ENCODE measurements at places on chromosomes 7 and 10.

GRCh38 chr10:50527442-50528043 is 96.2 kb downstream of the SGMS1 start:
- DNase-seq = no peak

DNA sequence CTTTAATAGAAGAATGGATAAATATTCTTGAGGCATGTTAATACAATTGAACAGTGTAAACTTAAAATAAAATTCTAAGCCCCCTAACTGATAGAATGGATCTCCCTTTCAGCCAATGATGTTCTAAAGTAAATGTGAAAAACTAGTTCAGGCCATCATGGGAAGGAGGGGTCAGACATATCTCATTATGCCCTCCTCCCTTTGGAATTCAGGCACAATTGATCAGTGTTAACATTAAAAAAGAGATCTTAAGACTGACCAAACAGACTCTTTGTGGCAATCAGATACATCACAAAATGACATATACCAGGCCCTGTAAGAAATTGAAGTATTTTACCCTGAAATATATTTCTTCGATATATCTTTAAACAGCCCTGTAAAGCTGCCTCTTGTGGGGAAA is 683.0 kb upstream of the LRRTM3 start:
- no peak for DNase-seq

GRCh38 chr7:18086165-18087025 is 58.7 kb upstream of the PRPS1L1 start:
- DNase-seq = no peak

- DNase-seq = no peak
These were observed 134.9 kb upstream of the SAMD8 start for GRCh38 chr10:74976565-74976964.

DNA sequence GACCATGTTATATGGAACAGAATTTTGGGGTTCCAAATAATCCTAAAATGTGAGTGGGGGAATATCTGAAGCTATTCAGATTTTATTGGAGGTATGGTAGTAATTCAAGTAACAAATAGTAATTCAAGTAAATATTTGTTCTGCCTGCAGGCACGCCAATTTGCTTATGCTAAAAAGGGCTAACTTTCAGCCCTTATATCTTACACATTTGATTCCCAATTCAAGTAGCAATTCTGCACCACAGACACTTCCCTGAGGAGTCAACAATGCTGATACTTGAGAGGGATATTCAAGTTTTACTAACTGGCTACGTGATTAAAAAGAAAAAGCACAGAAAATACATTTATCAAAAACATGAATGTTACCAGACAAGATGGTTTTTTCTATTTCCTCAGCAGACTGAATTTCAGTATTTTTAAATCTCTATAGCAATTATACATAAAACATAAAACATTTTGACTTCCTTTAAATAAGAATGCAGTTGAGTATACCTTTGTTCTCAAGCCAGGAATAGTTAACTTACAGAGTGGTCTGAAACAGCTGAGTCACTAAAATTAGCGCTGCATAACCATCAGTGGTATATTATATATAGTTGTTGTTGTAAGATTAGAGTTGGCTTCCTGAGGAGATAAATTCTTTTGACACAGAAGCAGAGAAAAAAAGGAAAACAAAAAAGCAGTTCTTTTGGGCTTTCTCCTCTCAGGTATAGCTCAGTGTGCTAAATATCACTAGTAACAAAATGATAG is 33.9 kb downstream of the MTPN start:
- DNase-seq = no peak

DNA sequence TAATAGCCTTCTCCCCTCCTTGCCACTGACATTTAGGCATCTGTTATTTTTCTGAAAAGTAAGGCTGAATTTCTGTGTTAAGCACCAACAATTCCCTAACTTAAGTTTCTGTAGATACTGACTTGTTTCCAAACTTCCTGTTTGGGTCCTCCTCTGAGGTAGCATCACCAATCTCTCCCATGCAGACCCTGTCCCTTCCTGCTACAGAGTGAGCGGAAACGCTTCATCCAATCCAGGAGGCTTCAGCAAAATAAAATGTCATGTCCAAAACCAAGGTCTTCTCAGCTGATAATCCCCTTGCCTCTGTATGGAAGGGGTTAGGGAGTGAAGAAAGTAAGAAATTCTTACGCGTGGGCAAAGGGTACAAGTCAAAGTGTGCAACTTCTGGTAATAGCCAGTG is 29.9 kb downstream of the XPNPEP1 start:
- DNase-seq = no peak

GRCh38 chr7:30612658-30613265 is 18.1 kb downstream of the GARS1 start:
- peak; percentile 31 for DNase-seq

DNA sequence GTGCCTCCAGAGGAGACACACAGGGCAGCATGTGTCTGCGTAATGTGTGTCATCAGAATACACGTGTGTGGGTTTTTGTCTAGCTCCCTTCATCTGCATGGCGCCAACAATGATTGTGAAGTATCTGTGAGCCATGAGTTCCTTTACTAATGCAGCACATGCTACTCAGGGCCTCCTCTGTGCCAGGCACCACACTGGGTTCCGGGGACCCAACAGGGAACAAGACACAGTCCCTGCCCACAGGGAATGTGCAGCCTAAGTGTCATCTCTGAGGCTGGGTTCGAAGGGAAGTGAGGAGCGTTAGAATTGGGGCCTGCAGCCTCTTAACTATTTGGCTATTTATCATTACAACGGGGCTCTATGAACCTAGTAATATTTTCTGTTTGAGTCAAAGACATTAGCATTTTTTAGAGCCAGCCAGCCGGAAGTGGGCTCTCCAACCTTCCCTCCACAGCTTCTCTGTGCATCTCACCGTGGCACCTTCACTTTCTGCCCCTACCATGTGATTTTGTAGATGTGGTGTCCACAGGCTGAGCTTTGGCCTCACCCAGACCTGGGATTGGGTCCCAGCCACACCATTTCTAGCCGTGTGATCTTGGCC is 43.9 kb upstream of the SRGN start:
- DNase-seq = no peak

DNA sequence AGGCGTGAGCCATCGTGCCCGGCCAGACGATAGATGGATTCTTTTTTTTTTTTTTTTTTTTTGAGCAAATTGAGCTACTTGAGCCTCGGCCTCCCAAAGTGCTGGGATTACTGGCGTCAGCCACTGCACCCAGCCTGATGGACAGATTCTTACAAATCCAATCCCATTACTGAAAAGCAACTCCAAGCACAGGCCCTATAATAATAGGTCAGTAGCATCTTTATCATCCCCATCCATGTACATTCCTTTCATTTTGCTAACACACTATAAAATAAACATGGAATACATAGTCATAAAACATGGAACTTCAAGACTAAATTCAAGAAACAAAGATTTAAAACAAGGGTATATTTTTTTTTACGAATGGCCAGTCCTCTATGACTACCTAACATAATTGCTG is 16.0 kb upstream of the RSBN1L start:
- DNase-seq = no peak

GRCh38 chr10:30488316-30488715 is 54.3 kb downstream of the MAP3K8 start:
- DNase-seq = no peak

DNA sequence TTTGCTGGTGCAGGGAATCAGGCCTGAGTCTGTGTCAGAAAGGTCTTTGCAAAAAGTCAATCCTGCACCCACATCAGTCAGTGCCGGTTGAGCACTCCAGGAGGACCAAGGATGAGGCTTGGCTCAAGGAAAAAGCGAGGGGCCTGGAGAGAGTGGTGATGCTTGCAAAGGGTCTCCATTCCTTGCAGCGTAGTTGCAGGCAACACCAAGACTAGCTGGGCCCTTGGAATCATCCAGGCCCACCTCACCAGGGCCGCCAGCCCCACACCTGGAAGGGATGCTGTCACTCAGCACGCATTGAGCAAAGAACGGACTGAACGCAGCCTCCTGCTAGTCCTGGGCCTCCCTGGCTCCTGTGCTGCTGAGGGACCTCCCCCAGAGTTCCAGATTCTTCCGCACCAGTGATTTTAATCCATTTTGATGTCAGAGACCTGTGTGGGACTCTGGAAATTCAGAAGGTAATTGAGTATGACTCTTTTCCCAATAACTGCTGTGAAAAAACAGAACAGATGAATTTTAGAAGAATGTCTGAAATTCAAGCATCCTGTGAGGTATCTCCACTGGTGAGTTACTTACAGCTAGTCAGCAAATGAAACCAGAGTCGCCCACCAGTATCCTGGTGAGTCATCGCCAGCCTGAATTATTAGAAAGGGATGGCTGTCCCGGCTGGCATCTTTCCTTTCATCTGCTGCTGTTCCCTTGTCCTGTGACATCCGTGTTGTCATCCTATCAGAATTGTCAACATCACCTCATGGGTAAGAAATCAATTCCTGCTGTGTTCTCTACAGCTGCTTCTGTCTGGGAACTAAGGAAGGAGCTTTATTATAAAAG is 150.8 kb upstream of the NPS start:
- DNase-seq = no peak

DNA sequence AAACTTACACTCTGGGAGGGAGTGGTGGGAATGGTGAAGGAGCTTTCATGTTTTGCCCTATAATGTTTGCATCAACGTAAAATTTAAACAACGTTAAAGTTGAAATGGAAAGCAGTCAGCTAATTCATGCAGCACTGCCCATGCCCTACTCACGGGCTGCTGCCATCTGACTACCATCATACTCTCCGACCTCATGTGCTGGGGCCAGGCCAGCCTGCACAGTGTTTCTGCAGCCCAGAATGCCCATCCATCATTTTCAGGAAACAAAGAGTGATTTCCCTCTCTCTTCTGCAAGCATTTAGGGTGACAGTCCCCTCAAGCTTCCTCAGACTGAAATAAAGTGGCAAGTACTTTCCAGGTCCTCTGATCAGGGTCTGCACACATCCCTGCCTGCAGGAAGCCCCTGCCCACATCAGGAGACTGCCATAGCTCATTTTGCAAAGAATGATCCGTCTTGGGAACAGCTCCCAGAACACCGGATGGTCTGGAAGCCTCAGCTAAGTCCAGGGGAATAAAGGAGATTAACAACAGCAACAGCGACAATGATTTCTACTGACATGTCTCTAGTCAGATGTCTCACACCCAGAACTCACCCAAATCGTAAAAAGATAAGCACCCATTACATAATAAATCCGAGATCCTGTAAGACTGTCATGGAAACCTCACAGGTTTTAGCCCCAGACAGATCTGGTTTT is 40.3 kb downstream of the ARHGAP22 start:
- DNase-seq = no peak

DNA sequence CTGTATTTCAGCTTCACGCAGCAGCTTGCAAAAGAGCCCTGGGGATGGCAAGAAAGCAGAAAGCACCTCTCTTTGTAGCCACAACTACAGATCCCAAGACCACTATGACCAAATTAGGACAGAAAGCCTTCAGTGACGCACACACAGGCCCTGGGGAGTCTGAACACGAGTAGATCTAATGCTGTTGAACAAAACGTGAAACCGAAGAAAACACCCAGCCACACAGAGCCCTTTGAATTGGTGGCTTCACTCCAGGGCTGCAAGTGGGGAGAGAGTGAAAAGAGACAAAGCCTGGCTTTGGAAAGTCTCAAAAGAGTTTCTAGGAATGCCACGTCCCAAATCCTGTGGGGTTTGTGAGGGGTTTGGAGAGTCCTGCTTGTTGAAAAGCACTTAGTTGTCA is 28.4 kb downstream of the PLXNA4 start:
- DNase-seq = no peak

GRCh38 chr10:102419269-102420180 is 940 bp upstream of the PSD start:
- peak; percentile 58 for DNase-seq

DNA sequence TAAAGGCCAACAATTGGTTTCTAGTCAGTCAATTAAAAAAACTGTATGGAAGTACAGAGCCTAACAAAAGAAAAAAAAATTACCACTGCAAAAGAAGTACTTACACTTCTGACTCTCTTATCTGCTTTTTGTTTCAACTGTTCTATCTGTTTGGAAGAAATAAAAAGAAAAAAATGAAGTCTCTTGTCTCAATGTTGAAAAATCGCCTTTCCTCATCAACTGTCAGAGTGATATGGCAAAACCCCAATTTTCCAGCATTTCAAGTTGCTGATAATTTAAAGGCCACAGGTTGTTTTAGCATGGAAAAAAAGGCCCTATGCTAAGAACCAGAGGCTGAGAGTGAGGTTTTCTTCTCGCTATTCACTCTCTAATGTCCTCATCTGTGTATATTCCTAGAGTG is 13.6 kb downstream of the ZDHHC6 start:
- no peak for DNase-seq

- DNase-seq = no peak
These were observed 155.1 kb downstream of the ZNF22 start for GRCh38 chr10:45155784-45156183.

GRCh38 chr7:42911454-42912447 is at the start of gene C7orf25:
TSS of gene C7orf25 (minus strand) at chr7:42912070. CDS start at chr7:42910900, 1,170 bp downstream.
- peak; percentile 92 for DNase-seq

DNA sequence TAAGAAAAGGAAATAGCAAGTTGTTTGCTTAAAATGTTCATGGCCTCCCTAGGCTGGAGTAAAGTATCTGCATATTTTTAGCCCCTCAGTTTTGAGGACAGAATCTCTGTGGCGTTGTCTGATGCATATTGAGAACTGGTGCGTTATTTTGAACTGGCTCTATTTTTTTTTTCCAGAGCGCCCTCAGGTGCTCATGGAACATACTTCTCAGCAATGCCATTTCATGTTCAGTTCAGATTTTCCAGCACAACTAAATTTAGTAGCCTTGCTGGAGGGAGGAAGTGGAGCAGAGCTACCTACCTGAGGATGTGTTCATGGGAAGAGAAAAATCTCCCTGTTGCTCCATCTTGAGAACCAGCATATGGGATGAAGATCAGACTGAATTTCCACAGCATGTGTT is 870.5 kb downstream of the LRMDA start:
- no peak for DNase-seq

DNA sequence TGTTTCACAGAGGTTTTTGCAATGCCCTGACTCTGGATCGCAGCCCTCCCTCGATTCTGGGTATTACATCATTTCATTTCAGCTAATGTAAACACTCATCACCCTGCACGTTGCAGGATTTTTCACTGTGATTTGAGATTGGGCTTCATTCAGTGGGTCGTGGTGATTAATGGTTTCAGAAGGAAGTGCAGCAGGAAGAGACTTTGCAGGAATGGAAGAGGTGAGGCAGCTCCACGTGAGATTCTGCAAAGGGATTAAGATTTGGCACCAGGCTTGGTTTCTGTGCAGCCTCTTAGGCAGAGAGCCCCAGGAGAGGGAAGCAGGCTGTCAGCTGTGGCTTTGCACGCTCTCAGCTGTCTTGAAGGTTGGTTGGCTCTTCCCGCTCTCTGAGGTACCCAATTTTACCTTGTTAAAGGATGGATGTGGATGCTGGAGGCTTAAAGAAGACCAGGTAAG is 95.2 kb downstream of the PLCE1 start:
- DNase-seq = no peak
